HS-5 (cell line): ENCODE measurements at places on chromosomes 13 and 19.
A peak's percentile ranks its signal among the peaks of the same experiment; 100 is the strongest.

DNA sequence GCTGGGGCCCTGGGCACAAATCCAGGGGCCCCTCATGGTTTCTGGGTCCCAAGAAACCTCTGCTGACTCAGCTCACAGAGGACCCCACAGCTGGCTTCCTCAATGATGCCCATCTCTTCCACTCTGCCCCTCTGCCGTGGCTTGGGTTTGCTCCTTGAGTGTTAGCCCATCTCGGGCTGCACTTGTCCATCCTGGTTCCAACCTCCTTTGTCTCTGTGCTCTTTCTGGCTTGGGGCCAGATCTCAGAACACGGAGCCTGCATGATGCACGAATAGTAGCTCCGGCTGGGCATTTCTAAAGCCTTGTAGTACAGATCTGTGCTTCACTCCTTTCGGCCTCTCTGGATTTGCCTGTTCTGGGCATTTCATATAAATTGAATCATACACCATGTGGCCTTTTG, 53.8 kb downstream of the F2RL3 start:
- DNase-seq, result no peak

DNA sequence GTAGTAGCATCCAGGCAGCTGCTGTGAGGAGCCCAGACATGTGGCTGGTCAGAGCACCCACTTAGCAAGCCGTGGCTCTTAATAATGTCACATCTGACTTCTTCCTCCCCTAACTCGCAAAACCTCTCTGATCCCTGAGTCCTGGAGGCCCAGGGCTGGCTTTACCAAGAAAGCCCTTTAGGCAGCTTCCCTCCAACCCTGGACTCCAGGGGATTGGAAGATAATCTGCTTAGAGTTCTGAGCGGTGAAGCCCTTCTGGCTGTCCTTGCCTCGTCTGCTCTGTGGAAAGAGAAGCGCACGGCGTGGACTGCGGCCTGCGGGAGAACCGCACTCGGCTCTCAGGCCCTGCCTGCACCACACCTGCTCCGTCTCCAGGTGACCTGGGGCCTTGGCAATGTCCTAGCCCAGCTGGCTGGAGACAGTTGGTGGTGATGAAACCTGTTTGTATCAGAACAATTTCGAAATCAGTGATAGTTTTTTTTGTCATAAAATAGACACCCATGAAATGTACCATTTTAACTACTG, 64.5 kb upstream of the MCF2L start:
- no peak for DNase-seq

DNA sequence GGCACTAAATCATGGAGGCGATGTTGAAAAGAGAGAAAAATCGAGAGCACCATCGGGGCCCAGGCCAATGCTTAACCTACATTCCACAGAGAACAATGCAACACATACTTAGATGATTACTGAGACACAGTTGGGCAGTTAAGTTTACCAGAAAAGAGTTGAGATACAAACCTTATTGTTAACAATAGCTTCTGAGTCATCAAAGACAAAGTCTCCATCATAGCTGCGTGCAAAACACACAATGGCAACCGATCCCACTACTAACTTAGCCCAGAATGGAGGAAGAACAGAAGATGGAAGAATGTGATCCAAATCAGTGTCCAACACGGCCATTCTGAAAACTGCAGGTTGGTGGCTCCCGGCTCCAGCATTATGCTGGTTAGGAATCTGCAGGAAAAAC, 6.2 kb downstream of the TMTC4 start:
- peak; percentile 25 for DNase-seq

GRCh38 chr19:40282920-40283319, 2.2 kb downstream of the AKT2 start:
- no peak for DNase-seq

- no peak for DNase-seq
Observed at GRCh38 chr13:36057041-36057440, 74.1 kb downstream of the DCLK1 start.

- no peak for DNase-seq
Observed at GRCh38 chr19:18384775-18385174, 1.2 kb upstream of the GDF15 start.

GRCh38 chr13:83877651-83878355, 4.5 kb downstream of the SLITRK1 start:
- no peak for DNase-seq

DNA sequence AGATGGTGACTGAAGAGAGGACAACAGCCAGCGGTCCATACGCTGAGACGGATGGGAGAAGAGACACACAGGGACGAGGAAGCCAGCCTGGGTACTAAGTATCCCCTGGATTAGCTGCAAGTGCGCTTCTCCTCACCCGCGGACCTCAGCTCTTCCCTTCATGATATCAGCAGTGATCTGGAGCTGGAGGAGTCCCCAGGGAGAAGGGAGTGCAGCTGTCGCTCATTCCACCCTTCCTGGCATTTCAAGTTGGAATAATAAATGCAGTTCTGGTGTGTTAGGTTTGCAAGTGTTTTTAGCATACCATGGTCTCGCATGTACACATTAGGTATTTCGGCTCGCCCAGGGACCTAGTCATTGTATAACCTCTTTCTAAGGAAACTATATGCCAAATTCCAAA, 88.5 kb upstream of the C1QTNF9B start:
- no peak for DNase-seq

DNA sequence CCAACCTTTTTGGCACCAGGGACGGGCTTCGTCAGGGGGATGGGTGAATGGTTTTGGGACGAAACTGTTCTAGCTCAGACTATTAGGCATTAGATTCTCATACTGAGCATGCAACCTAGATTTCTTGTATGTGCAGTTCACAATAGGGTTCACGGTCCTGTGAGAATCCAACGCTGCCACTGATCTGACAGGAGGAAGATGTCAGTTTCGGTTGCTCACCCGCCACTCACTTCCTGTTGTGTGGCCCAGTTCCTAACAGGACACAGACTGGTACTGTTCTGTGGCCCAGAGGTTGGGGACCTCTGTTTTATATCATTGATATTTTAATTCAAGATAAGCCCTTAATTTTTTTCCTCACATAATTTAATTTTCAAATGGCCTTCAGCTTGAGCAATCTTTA, 26.7 kb upstream of the TDRD3 start:
- DNase-seq, result no peak

- DNase-seq, result no peak
Observed at GRCh38 chr13:108895220-108895704, 265.9 kb downstream of the MYO16 start.

DNA sequence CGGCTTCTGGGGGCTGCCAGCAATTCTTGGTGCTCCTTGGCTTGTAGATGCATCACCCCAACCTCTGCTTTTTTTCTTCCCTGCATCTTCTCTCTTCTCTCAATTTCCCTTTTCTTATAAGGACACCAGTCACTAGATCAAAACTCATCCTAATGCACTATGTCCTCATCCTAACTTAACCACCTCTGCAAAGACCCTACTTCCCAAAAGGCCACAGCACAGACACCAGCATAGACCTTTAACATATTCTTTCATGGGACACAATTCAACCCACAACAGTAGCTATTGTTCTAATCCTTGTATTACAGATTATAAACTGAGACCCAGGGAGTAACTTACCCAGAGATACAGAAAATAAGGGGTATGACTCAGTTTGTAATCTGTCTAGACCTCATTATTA, 47.0 kb downstream of the RUBCNL start:
- no peak for DNase-seq

DNA sequence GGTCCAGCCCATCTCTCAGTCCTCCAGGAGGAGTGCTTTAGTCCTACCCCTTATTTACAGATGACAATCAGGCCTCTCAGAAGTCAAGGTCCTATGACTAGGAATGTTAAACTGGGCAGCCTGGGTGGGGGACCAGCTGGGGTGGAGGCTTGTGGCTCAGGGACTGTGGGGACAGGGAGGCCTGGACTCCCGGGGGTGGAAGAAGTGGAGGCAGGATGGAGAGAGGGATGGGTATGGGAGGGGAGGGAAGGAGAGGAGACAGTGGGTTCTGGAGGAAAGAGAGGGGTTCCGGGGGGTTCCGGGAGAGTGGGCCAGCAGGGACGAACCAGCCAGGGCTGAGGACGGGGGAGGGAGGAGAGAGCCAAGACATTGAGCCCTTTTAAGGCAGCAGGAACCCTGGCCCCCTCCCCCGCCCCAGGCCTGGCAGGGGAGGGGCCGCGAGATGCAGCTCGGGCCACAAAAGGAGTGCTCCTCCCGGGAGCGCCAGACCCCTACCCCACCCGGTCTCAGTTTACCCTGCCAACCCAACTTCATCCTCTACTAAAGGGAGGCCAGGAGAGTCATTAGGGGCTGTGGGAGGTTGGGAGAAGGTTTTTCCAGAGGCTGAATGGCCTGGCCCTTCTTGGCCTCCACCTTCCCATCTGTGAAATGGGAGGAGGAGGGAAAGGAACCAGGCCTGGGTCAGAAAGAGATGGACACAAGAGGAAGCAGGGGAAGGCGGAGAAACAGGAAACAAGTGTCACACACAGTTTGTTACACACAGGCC, 1.7 kb downstream of the DMPK start:
- no peak for DNase-seq

- no peak for DNase-seq
Observed at GRCh38 chr19:2356036-2356646, 3.9 kb upstream of the TMPRSS9 start.

- DNase-seq, result no peak
Observed at GRCh38 chr13:61029064-61029463, 386.6 kb downstream of the PCDH20 start.

DNA sequence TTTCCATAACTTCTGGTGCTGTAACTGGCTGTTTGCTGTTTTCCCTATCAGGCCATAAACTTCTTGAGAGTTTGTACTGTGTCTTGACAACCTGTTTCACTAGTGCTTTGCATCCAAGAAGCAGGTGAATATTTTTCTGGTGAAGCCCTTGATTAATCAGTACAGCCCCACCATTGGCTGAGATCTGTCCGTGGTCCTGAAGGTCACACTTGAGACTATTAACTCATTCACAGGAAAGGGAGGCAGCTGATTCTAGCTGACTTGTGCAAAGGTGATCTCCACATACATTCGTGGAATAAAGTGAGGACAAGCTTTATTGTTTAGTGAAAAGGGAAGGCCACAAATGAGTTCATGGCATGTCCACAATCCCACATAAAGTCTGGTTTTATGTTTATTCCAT, 61.4 kb upstream of the ZNF835 start:
- DNase-seq, result no peak

DNA sequence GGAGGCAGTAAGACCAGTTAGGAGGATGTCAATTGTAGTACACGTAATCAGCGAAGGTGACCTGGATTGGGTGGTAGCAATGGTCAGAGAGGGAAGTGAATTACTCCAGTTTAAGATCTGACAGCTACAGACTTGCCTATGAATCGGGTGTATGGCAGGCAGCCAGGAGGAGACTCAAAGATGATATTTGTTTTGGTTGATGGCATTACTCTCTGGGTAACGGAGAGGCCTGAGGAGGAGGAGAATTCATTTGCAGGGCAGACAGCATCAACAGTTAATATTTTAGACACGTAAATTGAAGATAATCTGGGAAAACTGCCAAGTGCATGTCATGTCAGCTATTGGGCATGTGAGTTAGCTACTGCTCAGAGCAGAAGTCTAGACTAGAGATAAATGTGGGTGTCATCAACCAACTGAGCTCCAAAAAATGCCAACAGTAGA, 109.2 kb downstream of the SGCG start:
- DNase-seq, result no peak

DNA sequence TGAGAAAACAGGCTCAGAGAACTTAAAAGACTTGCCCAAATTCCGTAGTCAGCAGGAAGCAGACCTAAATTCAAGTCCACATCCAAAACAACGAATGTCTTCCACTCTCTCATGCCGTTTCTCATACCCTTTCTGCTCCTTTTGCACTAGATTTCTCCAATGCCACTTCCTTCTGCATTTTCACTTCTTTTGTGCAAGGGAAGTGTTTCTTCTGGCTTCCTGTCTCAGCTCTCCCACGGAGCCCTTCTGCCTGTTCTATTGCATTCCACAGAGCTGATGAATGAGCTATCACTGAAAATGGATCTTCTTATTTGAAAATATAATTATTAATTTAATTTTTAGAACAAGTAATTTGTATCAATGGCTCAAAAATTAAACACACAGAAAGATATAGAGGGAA, 56.1 kb upstream of the STK24 start:
- DNase-seq, result no peak

DNA sequence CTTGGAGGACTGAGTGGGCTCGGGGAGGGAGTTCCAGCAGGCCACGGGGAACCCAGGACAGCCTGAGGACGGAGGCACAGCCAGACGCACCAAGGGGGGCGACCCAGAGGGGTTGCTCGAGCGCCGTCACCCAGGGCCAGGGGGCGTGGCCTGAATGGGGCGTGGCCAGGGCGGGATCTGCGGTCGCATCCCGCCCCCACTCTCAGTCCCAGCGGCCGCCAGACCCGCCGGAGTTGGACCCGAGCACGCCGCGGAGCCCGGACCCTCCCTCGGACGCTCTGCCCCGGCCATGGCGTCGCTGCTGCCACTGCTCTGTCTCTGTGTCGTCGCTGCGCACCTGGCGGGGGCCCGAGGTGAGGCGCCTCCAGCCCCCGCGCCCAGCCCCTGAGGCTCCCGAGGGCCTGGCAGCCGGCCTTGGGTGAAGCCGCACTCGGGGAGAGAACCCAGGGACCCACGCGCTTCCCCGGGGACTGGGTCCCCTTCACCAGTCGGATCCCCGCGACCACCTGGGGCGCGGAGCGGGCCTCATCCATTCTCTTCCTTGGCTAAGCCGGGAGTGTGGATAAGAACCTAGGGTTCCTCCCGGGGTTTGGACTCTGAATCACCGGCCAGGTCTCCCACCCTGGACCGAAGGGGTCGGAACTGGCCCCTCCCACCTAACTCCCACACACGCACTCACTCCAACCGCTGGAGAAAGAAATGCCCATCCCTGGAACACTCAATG, at the start of gene CILP2:
TSS of gene CILP2 (plus strand) at position 205 of the 724 bp plus-strand sequence. CDS start at position 290, 85 bp downstream.
- no peak for DNase-seq

DNA sequence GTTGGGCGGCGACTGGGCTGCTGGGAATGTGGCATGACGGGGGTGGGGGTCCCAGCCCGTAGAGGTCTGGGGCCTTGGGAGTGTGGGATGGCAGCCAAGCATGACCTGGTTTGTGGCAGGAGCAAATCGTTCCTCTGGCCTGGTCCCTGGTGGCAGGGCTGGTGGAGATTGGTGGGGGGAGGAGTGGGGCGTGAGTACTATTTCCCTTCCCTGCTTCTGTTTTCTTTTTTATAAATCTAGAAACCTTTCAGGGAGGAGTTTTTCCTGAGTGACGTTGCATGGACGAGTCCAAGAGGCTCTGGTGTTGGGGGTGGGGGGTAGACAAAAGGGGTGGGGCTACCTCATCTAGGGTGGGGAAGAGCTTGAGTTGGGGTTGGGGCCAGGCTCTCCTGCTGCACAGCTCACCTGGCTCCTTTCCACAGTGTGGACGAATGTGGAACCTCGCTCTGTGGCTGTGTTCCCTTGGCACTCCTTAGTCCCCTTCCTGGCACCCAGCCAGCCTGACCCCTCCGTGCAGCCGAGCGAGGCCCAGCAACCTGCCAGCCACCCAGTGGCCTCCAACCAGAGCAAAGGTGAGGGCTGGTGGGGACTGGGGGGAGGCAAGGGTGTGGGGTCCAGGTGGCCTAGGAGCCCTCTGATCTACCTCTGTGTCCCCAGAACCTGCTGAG, 15.4 kb upstream of the PRR19 start:
- no peak for DNase-seq
